ENCODE measurements at places on chromosomes 1 and 21. TPM values are rescaled to one million over a fixed set of nuclear protein-coding genes. Genes with fewer than 3 reads are reported as not detected.

Gene C1orf141
- total RNA-seq, result not detected

Gene SPRR2G
- total RNA-seq, result not detected

Gene HES2
- total RNA-seq, result 0.35 TPM

Gene CLCA4
- not detected for total RNA-seq

Gene LRRC3
- total RNA-seq, result not detected

Gene ANGPTL7
- total RNA-seq, result not detected

Gene LIN28A
- total RNA-seq, result not detected

GRCh38 chr1:108692724-108693655 lies 880 bp downstream of the PRPF38B start:
- peak; percentile 64 for DNase-seq

DNA sequence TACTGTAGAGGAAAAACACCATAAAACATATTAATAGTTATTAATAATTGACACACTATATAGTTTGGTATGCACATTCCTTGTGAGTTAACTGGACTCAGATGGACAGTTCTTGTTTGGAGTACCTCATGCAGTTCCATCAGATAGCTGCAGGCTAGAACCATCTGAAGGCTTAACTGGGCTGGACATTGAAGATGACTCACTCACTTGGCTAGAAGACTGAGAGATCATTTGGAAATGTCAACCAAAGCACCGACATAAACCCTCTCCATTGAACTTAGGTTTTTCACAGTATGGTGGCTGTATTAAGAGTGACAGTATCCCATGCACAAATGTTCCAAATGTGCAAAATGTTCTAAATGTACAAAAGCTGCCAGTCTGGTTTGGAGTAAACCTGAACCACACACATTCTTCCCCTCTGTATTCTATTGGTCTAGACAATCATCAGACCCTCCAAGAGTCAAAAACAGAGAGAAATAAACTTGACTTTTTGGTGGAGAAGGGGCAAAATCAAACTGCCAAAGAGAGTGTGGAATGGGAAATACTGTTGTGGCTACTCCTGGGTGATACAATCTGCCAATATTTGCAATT lies 708.4 kb downstream of the KCNT2 start:
- peak; percentile 92 for DNase-seq

- DNase-seq, result no peak
Observed at GRCh38 chr1:75310067-75310466, 175.9 kb downstream of the LHX8 start.

- DNase-seq, result no peak
Observed at GRCh38 chr1:117106478-117106877, 15.1 kb downstream of the TRIM45 start.

GRCh38 chr1:51287966-51288365 lies 42.4 kb downstream of the TTC39A start:
- no peak for DNase-seq

GRCh38 chr1:208409176-208409575 lies 165.0 kb upstream of the PLXNA2 start:
- no peak for DNase-seq

DNA sequence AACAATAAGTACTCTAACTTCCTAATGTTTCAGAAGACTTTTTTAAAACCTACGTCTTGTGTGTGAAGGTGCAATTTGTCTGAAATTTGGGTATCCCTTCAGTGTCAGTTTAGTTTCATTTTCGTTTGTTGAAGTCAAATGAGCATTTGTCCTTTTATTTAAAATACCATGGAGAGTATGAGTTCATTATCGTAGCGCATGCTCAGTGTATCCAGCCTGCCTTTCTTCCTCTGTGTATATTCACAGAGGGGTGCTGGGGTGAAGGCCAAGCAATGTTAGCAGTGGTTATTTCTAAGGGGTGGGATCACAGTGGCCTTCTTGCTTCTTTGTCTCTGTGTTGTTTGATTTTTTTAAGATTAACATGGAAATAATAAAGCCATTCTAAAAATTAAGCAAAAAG lies 43.2 kb downstream of the CNN3 start:
- DNase-seq, result peak; percentile 33

DNA sequence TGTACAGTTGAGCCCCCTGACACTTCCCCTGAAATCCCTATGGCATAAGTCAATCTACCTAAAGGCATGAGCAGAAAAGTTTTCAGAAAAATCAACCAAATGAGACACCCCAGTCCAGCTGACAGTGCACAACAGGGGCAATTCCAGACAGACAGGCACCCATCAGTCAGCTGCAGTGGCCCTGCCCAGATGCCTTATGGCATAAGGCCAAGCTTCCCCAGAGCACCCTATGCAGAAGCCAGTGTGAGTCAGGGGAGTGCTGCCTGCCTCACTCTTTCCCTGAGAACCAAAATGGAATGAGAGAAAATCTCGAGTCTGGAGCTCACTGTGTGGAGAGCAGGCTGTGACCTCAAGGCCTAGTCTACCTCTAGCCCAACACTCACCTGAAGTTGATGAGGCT lies 38.1 kb downstream of the MRAP start:
- DNase-seq, result peak; percentile 29

DNA sequence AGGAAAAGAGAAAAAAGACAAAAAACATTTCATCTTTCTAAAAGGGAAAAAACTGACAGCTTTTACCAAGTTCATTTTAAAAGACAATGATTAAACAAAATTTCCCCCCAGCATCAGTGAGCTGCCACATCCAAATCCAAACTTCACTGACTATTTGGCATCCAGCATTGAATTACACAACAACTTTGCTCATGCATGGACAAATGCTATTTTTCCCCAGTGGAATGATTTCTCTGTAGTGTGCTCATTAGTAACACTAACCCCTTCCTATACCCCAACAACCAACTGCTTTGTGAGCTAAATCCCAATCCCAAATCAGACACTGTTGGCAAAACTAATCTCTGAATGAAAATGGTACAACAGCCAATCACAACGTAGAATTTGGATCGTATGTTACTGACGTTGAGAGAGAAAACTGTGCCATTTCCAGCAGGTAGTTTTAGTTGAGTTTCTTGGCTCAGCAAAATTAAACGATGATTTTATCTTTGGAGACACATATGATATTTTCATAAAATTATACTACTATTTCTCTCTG lies 37.9 kb downstream of the PIK3R3 start:
- DNase-seq, result no peak

DNA sequence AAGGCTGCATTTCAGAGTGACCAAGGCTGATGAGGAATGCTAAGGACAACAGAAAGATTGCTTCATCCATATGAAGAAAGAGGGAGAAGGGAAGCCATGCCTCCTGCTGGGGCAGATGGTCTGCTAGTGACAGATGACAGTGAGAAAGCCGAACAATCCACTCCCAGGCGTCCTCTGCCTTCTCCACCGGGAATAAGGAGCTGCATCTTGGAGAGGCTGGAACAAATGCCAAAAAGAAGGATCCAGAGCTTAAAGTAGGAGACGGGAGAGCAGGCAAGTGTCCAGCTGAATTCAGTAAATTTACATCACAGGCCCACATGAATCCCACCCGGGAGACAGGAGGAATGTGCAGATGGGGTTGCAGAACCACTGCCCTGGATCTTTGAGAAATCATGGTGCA lies 33.4 kb downstream of the DDX20 start:
- DNase-seq, result no peak

- DNase-seq, result no peak
Observed at GRCh38 chr1:97938285-97938642, 17.4 kb upstream of the DPYD start.

DNA sequence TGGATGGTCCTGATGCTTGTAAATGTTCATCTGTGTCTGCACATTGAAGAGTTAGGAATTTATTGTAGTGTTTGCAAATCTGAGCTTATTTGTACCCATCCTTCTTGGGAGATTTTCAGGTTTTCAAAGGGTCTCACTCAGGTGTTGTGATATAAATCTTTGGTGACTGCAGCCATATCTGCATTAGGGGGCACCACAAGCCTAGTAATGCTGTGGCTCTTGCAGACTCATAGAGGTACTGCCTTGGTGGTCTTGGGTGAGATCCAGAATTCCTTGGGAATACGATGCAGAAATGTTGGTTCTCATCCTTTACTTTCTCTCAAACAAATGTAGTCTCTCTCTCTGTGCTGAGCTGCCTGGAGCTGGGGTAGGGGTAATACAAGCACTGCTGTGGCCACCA lies 405.9 kb downstream of the TTLL7 start:
- DNase-seq, result no peak

DNA sequence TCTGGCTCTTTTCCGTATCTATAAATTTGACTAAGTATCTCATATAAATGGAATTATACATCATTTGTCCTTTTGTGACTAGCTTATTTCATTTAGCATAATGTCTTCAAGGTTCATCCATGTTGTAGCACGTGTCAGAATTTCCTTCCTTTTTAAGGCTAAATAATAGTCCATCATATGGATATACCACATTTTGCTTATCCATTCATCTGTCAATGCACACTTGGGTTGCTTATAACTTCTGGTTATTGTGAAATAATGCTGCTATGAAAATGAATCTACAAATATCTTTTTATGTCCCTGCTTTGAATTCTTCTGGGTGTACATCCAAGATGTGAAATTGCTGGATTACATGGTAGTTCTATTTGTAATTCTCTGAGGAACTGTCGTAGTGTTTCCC lies 119.6 kb downstream of the RHOU start:
- no peak for DNase-seq

DNA sequence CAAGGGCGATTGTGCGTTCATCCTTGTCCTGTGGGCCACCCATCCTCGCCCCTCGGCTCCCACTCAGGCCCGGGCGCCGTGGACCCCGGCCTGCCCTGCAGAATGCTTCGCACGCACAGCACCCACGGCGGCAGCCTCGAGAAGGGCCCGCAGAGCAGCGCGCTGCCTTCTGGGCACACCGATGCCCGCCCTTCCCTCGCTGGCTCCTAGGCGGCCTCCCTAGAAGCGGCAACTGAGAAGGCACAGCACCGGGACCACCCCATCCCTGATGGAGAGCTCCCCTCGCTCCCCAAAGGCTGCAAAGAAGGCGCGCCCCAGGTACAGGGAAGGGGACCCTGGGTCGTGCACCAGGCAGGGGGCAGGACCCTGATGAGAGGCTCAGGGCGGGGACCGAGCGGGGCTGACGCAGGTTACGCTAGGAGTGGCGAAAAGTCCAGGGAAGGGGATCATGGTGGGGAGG lies 971 bp downstream of the CAPZB start:
- no peak for DNase-seq

DNA sequence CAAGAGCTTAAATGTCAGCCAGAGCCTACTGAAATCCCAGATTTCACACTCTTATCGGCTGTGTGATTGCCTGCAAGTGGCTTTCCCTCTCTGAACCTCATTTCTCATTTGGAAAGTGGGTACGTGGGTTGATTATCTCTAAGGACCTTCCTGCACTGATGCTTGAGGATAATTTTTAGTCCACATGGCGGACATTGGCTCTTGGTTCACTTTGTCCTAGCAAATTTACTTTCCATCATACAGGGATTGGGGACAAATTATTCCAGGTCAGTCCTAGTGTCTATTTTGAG lies 111.6 kb downstream of the ACTL8 start:
- DNase-seq, result no peak

GRCh38 chr1:226710501-226710900 lies 28.6 kb downstream of the ITPKB start:
- no peak for DNase-seq

DNA sequence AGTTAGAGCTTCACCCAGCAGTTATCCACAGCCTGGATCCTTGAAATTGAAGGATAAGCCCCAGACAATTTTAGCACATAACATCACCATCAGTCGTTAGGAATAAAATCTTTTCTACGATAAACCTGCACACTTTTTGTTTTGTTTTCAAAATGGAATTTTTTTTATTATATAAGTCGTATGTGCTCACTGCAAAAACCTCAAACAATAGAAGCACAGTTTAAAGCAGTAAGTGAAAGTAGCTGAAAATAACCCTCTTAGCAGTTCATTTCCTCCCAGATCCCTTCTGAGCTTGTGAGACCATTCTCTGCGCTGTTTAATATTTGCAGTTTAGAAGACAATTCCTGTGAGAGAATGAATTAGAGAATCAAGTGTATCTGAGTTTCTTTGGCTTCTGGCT lies 38.3 kb downstream of the ELK4 start:
- no peak for DNase-seq

DNA sequence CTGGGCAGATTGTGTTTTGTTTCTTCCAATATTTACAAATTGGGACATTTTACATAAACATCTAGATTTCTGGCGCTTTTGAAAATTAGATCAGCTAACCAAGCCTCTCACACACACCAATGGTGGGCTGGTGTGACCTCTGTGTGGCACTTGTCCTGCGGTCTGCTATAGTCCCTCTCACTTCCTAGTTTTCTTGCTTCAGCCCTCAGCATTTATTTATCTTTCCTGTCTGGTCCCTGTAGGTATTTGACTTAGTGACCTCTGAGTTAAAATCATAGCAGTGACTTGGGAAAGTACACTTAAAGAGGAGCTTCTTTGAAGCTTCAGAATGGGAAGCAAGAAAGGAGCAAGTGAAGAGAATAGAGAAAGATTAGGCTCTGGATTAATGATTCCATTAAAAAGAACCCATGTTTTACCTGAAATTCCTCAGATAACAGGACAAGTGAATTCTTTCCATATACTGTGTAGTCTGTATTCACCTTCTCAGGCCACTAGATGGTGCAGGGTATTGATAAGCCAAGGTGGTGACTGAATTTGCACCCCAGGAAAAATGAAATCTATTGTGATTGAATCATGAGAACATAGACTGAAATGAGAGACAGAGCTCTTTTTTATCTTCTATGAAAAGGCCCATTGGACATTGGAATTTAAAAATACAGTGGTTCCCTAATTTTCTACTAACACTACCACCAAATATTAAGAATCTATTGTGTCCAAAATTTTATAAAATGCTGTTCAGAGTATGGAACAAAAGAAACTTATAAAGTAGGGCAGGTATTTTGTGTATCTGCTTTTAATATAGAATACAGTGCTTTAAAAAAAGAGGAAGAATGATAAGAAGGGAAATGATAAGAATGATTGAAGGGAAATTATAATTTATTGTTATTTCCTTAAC lies 7.1 kb upstream of the DIPK1A start:
- no peak for DNase-seq

GRCh38 chr1:2574350-2574749 lies 12.2 kb upstream of the PRXL2B start:
- peak; percentile 16 for DNase-seq

DNA sequence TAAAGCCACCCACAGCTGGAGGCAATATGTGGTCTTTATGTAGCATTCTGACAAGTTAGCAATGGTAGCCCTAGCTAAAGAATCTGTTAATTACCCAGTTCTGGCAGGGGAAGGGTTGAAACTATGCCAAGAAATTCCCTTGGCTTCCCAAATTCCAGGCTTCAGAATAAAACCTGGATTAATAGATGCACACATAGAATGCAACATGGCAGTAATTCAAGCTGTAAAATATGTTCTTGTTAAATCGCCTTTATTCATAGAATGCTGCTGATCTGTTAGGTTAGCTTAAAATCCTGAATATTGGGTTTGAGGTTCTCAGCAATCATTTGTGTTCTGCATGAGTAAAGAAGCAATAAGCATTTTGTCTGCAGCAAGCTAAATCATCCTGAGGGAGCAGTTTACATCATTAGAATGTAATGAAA lies 80.1 kb downstream of the ZNF326 start:
- no peak for DNase-seq

All from HFFc6 (cell line).